ENCODE measurements at places on chromosomes 16 and 17. TPM values are rescaled to one million over a fixed set of nuclear protein-coding genes. Genes with fewer than 3 reads are reported as not detected.

GRCh38 chr17:32609085-32609484 lies 122.3 kb downstream of the CDK5R1 start:
- no peaks in the 10 kb centered on the region for H3K27me3 ChIP-seq
- no peak overlapping the region for H3K4me3 ChIP-seq
- no peaks in the 10 kb centered on the region for H3K4me1 ChIP-seq
- H3K27ac ChIP-seq = no peak overlapping the region
- DNase-seq = peak; percentile 92
- no peaks in the 10 kb centered on the region for H3K36me3 ChIP-seq

DNA sequence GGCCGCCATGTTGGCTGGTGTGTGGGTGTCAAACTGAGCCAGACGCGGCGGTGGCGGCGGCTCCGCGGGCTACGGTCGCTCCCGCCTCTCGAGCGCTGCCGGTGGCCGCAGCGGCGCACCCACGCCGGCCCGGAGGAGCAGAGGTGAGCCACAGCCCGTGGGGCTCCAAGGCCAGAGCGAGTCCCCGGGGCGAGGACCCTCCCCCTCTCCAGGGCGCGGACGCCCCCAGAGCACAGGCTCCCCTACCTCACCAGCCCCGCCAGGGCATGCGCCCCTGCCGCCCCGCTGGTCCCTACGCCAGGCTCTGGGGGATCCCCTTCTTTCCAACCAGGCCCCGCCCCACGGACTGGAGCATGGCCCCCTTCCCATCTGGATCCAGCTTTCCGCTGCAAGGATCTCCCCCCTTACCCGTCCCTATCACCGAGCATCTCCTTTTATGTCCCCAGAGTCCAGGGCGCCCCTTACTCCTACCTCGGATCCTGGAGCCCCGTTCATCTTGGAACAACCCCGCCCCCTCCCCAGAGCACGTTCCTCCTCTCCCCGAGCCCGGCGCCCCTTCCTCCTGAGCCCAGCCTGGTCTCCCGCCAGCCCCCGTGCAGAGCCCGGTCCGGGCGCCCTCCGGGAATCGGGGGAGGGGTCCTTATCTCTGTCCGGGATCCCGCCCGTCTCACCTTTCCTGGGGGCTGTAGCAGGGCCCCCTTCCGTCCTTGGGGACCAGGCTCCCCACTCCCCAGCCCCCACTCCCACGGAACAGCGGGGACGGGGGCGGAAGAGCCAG lies 412 bp downstream of the EPN2 start:
- no peaks in the 10 kb centered on the region for H3K27me3 ChIP-seq
- H3K4me1 ChIP-seq = peaks cover 38% of the 10 kb centered on the region
- H3K36me3 ChIP-seq = no peaks in the 10 kb centered on the region

DNA sequence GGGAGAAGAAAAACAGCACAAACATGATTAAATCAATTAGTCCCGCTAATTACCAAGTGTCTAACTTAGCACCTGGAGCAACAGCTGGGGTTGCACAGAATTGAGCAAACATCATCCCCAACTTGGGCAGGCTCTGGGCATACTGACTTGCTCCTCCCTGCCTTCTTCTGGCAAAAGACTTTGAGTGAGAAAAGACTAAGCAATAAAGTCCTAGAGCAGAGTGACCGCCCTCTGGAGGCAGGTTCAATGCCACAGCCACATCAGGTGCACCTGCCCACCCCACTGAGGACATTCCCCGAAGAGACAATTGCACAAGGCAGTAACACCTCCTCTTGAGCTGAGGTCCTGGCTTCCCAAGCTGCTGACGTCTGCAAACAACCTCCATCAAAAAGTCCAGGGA lies 358.3 kb downstream of the SOX9 start:
- peak; percentile 14 for DNase-seq
- H3K36me3 ChIP-seq = no peaks in the 10 kb centered on the region
- no peaks in the 10 kb centered on the region for H3K27me3 ChIP-seq
- H3K4me3 ChIP-seq = no peak overlapping the region
- no peaks in the 10 kb centered on the region for H3K4me1 ChIP-seq
- no peak overlapping the region for H3K27ac ChIP-seq

- no peak overlapping the region for H3K4me3 ChIP-seq
- H3K4me1 ChIP-seq = peaks cover 3% of the 10 kb centered on the region
- DNase-seq = peak; percentile 79
- H3K27ac ChIP-seq = peak overlapping the region; percentile 65
- peaks cover 15% of the 10 kb centered on the region for H3K27me3 ChIP-seq
Measured at GRCh38 chr17:199806-200545, 18.5 kb upstream of the DOC2B start.

GRCh38 chr17:3753624-3754023 lies 29.9 kb downstream of the HASPIN start:
- no peak overlapping the region for H3K4me3 ChIP-seq
- H3K27ac ChIP-seq = no peak overlapping the region
- H3K36me3 ChIP-seq = no peaks in the 10 kb centered on the region
- DNase-seq = no peak

GRCh38 chr16:73616166-73616753 lies 568.3 kb upstream of the ZFHX3 start:
- H3K27me3 ChIP-seq = no peaks in the 10 kb centered on the region
- no peak for DNase-seq
- H3K27ac ChIP-seq = no peak overlapping the region
- no peaks in the 10 kb centered on the region for H3K36me3 ChIP-seq
- no peaks in the 10 kb centered on the region for H3K4me1 ChIP-seq

DNA sequence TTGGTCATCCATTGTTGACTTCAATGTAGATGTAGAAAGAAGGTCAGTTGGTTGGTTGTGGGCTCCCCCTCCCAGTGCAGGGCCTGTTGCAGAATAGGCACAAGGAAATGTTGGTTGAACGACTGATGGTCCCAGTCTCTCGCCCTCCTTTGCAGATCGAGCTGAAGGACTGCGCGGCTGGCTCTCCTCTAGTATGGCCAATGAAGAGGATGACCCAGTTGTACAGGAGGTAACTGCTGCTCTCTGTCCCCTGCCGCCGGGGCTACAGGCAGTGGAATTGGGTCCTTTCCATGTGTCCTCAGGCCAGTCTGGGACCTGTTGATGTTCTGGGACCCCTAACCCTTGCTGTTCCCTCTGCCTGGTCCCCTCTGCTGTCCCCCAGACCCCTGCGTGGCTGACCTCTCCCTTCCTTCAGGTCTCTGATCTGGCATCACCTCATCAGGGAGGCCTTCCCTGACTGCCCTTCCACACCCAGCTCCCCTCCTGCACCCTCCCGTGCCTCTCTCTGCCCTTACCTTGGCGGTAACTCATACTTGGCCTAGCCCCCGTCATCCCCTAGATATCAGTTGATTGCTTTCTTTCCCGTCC lies 5.7 kb downstream of the POLR3E start:
- no peak overlapping the region for H3K4me3 ChIP-seq
- DNase-seq = peak; percentile 63
- peaks cover 55% of the 10 kb centered on the region for H3K36me3 ChIP-seq
- no peaks in the 10 kb centered on the region for H3K27me3 ChIP-seq
- peaks cover 12% of the 10 kb centered on the region for H3K4me1 ChIP-seq
- H3K27ac ChIP-seq = no peak overlapping the region

DNA sequence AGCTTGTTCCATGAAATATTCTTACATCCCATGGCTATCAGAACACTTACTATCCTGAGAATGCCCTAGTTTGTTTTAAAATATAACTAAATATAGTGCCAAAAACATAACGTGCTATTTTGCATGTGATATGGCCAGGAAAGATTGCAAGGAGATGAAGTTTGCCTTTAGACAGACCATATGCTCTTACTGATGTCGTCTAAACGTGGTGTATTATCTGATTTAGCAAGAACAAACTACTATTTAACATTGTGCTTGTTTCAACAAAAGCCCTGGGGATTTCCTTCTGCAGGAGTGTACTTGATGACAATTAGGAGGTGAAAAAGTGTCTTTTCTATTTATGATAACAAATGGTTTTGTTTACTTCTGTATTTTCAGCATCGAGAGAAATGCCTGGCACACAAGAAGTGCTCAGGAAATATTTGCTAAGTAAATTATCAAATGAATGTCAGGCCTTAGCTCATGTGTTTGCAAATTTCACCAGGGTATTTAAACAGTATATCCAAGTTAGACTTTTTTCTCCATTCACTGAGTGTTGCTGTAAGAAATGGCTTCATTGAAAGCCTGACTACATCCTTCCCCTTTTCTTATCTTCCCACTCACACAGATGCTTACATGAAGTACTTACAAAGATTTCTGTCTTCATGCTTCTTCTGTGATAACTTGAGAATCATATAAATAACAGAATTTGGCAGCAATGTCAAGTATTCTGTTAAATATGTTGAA lies 1033.6 kb downstream of the CDH8 start:
- no peaks in the 10 kb centered on the region for H3K36me3 ChIP-seq
- H3K4me3 ChIP-seq = no peak overlapping the region
- no peaks in the 10 kb centered on the region for H3K4me1 ChIP-seq
- H3K27me3 ChIP-seq = no peaks in the 10 kb centered on the region

GRCh38 chr17:45131616-45132319 lies 547 bp downstream of the PLCD3 start:
- H3K4me1 ChIP-seq = peaks cover 18% of the 10 kb centered on the region
- peak overlapping the region; percentile 68 for H3K4me3 ChIP-seq
- peak; percentile 89 for DNase-seq

DNA sequence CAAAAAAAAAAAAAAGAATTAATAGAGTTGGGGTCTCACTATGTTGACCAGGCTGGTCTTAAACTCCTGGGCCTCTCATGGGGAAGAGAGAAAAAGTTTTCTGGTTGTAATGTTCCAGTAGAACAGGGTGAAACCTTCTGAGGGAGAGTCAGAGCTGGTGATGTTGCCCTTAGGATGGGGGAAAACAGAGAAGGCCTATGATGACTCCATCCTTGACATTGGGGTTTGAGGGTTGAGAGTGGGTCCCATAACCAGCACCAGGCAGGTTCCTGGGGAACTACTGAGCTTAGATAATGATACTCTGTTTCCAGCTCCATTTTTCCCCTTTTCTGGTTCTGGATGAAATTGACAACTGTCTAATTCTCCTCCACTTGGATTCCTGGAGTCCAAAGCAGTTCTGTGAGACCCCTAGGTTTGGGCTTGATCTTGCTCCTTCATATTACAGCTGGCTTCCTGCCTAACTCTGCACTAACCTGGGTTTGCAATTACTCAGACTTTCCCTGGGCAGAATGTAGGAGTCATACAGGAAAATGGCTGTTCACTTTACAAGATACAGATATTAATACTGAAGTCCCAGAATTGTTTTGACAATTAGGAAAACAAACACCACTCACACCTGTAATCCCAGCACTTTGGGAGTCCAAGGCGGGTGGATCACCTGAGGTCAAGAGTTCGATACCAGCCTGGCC lies 62.8 kb upstream of the B4GALNT2 start:
- H3K27ac ChIP-seq = no peak overlapping the region
- H3K36me3 ChIP-seq = no peaks in the 10 kb centered on the region
- DNase-seq = no peak

DNA sequence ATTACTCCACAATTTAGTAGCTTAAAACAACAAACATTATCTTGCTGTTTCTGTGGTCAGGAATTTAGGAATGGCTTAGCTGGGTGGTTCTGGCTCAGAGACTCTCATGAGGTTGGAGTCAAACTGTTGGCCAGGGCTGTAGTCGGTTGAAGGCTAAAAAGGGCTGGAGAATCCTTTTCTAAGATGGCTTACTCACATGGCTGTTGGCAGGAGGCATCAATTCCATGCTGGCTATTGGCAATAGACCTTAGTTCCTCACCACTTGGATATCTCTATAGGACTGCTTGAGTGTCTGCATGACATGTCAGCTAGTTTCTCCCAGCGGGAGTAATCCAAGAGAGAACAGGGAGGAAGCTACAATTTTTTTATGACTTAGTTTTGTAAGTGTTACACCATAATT lies 6.6 kb upstream of the EFCAB13 start:
- no peak overlapping the region for H3K4me3 ChIP-seq
- H3K36me3 ChIP-seq = no peaks in the 10 kb centered on the region
- DNase-seq = no peak
- H3K27ac ChIP-seq = no peak overlapping the region
- no peaks in the 10 kb centered on the region for H3K27me3 ChIP-seq

DNA sequence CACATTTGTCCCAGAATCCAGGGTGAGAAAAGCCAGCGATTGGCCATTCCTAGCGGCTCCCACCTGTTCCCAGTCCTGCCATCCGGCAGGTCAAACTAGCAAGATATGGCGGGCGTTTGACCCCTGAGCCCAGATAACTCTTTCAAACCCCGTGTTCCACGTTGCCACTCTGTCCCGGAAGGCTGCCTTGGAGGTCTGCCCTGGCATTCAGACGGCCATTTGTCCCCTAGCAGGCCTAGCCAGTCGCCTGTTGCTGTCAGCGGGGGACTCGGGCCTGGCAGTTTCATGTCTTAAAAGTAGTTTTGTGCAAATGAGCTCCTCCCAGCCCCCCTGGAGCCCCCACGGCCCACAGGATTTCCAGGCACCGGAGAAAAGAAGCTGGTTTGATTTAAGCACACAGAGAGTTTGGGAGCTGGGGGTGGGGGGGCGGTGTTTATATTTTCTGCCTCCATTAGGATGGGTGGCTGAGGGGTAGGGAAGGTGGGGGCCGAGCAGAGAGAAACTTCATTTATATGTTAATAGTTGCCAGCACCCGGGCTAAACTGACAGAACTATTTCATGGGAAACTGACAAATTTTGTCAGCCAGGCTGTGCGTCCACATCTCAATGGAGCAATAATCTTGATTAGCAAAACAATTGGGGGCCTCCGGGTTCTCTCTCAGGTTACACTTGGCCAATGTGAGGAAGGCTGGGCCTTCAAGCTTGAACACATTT lies 240.9 kb upstream of the SALL1 start:
- H3K27ac ChIP-seq = no peak overlapping the region
- DNase-seq = no peak
- peaks cover 7% of the 10 kb centered on the region for H3K27me3 ChIP-seq
- no peak overlapping the region for H3K4me3 ChIP-seq
- H3K4me1 ChIP-seq = no peaks in the 10 kb centered on the region

DNA sequence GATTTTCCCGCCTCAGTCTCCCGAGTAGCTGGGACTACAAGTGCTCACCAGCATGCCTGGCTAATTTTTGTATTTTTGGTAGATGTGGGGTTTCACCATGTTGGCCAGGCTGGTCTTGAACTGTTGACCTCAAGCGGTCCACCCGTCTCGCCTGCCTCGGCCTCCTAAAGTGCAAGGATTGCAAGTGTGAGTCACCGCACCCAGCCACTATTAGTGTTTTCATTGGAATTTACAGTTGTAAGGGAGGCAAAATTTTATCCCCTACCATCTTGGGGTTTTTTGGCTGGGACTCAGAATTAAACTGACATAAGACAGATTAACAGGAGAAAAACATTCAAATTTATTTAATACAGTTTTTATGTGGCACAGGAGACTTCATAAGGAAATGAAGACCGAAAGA lies 12.3 kb upstream of the MYCBPAP start:
- no peaks in the 10 kb centered on the region for H3K4me1 ChIP-seq
- DNase-seq = no peak
- no peak overlapping the region for H3K4me3 ChIP-seq
- no peaks in the 10 kb centered on the region for H3K27me3 ChIP-seq

GRCh38 chr17:46072998-46073397 lies 73.9 kb downstream of the STH start:
- no peaks in the 10 kb centered on the region for H3K27me3 ChIP-seq
- no peak overlapping the region for H3K27ac ChIP-seq
- no peak overlapping the region for H3K4me3 ChIP-seq
- no peaks in the 10 kb centered on the region for H3K36me3 ChIP-seq
- H3K4me1 ChIP-seq = no peaks in the 10 kb centered on the region

- no peak overlapping the region for H3K4me3 ChIP-seq
- DNase-seq = no peak
- no peaks in the 10 kb centered on the region for H3K36me3 ChIP-seq
- H3K27ac ChIP-seq = no peak overlapping the region
Measured at GRCh38 chr16:52408191-52408845, 138.6 kb downstream of the TOX3 start.

Gene MYL4
- 0.63 TPM for polyA plus RNA-seq

Gene SIAH1
- 17.0 TPM for polyA plus RNA-seq

Gene TBC1D3B
- polyA plus RNA-seq = 4.3 TPM
